ENCODE measurements at places on chromosomes 11 and 22.

DNA sequence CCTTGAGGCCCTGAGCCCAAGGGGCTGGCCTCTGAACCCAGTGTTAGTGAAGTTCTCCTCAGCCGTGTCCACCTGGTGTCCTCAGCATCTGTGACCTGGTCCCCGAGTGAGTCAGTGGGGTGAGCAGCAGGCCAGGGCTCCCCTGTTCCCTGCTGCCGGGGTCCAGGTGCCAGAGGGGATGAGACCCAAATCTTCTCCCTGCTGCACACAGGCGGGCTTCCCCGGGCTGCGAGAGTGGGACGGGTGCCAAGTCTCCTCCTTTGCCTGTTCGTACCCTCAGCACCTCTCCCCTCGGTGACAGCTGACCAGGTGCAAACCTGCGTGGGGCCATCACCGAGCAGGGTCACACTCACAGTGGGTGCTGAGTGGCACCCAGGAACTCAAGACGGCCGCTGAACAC, 514.5 kb downstream of the TBC1D22A start:
- DNase-seq, result no peak

GRCh38 chr22:30802202-30803166, 107.8 kb downstream of the OSBP2 start:
- DNase-seq, result peak; percentile 85

- peak; percentile 35 for DNase-seq
These were observed 22.0 kb downstream of the TBRG1 start for GRCh38 chr11:124644426-124645280.

GRCh38 chr11:17890325-17890724, 122.5 kb downstream of the SERGEF start:
- no peak for DNase-seq

- DNase-seq, result no peak
These were observed 871 bp upstream of the TOLLIP start for GRCh38 chr11:1310318-1310687.

DNA sequence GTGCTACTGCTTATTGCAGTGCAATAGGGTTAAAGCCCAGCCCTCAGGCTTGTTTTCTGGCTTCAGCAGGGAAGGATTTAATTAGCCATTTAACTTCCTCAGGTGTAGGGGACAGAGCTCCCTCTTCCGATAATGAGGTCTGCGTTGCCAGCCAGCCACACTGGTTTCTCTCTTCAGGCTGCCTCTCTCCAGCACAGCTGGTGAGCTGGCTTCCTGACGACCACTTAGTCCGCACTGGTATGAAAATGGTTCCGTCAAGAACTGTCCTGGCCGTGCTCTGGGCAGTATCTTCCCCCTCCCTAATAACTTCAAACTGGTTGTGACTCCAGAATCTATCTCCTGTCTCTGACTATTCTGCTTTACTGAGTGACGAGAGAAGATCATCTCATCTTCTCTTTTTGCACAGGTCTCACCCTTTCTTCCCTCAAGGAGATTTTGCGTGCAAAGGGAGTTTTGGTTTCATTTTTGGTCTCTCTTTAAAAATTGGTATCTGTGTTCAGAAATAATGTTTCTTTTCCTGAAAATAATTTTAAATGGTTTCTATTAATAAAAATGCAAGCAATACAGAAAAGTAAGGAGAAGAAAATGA, 49.2 kb downstream of the CNTN5 start:
- DNase-seq, result no peak

DNA sequence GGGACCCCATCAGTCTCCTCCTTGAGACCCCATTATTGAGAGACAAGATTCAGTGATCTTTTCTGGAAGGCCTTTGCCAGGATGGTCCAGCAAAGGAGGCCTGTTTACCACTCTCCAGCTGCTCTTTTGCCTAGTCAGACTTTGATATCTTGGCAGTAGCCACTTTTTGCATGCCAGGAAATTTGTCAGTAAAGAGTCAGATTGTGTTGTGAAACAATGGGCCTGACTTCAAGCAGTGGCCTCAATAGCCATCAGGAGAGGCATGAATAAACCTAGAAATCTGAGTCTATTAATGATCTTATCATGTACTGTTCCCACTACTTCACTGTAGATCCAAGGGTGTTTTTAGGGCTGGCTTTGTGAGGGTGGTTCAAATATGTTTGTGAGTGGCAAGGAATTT, 479.4 kb downstream of the JRKL start:
- DNase-seq, result no peak

DNA sequence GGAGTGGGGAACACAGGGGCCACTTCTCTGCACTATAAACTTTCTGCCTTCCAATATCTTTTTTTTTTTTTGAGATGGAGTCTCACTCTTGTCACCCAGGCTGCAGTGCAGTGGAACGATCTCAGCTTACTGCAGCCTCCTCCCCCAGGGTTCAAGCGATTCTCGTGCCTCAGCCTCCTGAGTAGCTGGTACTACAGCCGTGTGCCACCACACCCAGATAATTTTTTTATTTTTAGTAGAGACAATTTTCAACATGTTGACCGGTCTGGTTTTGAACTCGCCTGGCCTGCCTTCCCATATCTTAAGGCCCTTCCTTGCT, 1.7 kb downstream of the SLC3A2 start:
- DNase-seq, result no peak

DNA sequence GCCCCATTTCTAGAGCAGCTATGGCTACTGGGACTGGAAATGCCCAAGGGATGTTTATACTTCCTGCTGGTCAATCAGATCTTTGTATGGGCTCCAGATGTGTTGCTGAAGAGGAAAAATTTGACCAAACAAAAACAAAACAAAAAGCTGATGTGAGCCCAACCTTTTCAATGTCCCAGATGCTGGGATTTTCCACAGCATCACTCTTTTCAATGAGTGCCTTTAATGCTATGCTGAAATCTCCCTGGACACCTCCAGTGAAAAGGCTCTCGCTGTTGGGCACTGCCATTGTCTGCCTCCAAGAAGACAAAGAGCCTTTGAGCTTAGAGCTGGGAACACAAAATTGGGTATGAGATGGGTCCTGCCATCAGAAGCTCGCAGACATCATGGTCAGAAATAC, 671.9 kb downstream of the NTM start:
- no peak for DNase-seq

- no peak for DNase-seq
These were observed 58.9 kb downstream of the LINC01488 start for GRCh38 chr11:69540118-69541000.

DNA sequence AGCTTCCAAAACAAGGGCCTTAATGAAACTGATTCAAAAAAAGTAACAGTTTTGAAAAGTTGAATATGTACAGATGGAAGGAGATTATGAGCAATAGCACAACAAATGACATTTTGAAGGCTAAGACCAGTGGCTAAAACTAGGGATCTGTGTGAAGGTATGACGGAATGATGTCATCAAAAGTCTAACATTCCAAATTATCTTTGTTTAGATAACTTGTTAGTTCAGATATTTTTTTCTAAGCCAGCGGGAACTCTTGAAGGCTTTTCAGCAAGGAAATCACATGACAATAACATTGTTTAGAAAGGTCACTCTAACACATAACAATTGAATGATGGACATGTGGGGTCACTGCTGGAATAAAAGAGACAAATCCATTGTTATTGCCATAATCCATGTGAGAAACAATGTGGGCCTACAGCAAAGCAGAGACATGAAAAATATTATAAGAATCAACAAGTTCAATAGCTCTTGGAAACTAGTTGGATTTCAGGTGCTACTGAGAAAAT, 260.5 kb downstream of the CASP12 start:
- no peak for DNase-seq

DNA sequence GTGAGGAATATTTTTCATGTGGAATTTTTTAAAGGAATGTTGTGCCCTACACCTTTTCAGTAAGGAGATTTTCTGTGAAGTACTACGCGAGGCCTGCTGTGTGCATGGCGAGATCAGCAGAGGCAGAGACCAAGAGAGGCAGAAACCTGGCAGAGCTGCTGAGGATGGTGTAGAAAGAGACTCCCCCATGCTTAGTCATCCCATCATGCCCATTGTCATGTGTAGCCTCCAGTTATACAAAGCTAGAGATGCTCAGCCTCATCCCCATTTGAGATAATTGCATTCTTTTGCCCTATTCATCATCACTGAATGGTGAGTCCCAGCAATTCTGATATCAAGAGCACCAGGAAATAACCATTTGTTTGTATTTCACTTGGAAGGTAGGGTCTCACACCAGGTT, 3.0 kb upstream of the MS4A7 start:
- DNase-seq, result no peak

DNA sequence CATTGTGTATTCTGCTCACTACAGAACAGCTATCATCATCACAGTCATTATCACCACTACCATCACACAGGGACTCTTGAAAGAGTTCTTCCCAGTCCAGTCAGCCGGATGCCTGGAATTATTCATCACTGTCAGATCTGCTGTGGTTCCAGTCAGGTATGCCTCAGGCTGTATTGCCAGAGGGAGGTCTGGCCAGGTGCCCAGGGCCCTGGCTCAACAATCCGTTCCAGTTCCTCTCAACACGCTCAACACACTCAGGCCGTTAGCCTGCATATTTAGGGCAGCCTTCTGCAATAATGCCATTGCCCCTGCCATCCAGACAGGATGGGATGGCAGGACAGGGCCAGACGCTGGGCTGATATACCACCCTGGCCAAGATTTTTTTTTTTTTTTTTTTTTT, 28.6 kb upstream of the RASL10A start:
- DNase-seq, result no peak

GRCh38 chr11:95413761-95414160, 182.8 kb upstream of the SESN3 start:
- no peak for DNase-seq

DNA sequence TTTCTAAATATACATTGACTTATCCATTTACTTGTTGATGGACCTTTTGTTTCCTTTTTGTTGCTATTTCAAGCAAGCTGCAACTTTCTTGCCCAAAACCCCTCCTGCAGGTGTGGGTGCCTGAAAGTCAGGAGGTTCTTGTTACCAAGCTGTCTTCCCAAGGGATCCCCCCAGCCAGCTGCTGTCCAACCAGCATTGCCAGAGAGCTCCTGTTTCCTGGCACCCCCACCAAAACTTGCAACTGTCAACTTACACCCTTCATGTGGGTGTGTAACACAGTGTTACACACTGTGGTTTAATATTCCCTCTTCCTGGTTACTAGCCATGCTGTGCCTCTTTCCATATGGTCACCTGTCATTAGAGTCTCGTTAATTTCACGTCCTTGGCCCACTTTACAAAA, 1.6 kb upstream of the KRTAP5-1 start:
- DNase-seq, result no peak

DNA sequence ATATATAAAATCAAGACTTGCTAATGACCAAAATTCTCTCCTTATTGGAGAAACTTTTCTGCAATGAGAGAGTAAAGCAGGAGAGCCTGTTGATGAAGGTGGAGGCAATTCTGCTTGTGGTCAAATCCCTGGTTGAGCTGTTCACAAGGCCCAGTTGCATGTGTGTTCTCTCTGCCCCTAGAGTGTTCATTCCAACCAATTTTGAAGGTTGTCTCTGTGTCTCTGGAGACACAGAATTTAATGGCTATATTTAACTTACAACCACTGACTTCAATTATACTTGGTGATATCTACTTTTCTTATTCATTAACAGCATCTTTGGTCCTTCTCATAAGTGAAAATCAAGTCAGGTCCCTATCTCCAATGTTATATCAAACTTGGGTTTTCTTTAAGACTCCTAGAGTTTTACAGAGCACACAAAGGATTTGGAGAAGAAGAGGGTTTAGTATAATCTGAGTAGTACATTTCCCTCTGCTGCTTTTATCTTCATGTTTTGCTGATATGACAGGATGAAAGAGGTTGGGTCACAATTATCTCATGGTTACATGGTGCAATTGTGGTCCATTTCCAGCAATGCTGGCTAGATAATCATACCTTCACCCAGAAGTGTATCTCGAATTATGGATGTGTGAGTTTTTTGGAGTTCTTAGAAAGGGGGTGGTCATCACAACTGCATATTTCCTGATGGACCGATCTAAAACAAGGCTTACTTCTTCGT, 4.0 kb downstream of the OOSP4A start:
- no peak for DNase-seq

GRCh38 chr11:129090056-129090455, 102.1 kb downstream of the ARHGAP32 start:
- DNase-seq, result no peak

DNA sequence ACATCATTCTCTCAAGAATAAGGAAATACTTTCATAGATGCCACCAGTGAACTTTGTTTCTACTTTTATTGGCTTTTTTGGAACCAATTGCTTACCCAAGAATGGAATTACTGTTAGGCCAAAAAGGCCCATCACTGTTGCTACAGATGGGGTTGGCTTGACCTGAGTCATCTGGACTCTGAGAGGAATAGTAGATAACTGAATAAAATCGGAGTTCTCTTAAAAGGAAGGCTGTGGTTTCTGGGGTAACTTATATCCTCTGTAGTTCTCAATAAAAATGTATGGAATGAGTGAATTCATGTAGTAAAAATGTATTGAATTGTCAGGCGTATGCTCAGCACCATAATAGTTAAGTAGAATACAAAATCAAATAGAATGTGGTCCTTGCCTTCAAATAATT, 56.6 kb downstream of the ARHGEF12 start:
- no peak for DNase-seq

- DNase-seq, result no peak
These were observed 1.9 kb upstream of the CARD16 start for GRCh38 chr11:105046898-105047579.

DNA sequence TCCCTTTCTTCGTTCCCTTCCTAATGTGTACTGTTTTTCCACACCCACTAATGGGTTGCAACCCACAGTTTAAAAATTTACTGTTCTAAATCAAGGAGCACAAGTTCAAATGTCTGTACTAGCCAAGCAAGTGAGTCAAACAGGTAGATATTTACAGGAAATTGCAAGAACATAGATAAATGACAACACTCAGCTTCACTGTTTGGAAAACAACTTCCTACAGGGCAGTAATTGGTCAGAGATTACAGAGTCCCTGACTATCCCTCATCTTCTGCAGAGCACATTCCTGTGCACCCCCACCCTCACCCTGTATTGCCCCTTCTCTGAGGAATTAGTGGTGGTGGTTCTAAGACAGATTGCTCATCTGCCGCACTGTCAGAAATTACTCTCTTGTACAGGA, 1.9 kb downstream of the SERPING1 start:
- DNase-seq, result no peak

- no peak for DNase-seq
These were observed 1396.8 kb downstream of the LRRC4C start for GRCh38 chr11:40062616-40063015.
